Fibroblast of lung (primary cell): ENCODE measurements at places on chromosomes 16 and 17. TPM values are rescaled to one million over a fixed set of nuclear protein-coding genes. Genes with fewer than 3 reads are reported as not detected.

- DNase-seq = no peak
Measured at GRCh38 chr16:83951544-83951943, 1.5 kb upstream of the OSGIN1 start.

The PRSS27 gene
- total RNA-seq = 1.0 and 1.2 TPM in 2 replicates

- no peak for DNase-seq
Measured at GRCh38 chr16:73846007-73846330, 450.6 kb upstream of the PSMD7 start.

DNA sequence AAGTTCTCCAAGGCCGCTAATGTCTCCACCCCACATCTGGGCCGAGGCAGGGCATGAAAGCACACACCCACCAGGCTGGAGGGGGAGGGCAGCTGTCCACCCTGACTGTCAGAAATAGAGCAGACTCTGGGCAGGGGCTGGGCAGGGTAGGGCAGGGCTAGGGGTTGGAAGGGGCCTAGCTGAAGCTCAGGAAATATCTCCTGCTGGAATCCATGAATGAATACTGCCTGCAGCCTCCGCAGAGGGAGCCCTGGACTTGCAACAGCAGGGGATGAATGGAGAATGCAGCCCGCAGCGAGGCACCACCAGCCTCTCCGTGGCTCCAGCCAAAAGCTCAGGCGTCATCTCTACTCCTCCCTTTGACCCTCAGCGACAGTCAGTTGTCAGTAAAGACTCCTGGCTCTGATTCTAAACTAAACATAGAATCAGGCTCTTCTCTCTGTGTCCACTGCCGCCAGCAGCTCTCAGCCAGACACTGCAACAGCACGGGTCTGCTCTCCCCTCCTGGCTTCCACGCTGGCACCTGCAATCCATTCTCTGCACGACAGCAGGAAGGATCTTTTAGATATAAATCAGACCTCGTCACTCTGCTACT lies 23.9 kb upstream of the NGFR start:
- no peak for DNase-seq

The PRAC2 gene
- total RNA-seq = not detected in 2 replicates

GRCh38 chr16:89202422-89203215 lies 2.3 kb upstream of the SLC22A31 start:
- DNase-seq = no peak

The NHLRC4 gene
- 2.1 and 3.3 TPM in 2 replicates for total RNA-seq

GRCh38 chr17:1002412-1002753 lies 5.5 kb downstream of the TIMM22 start:
- DNase-seq = peak; percentile 84
